ENCODE measurements at places on chromosomes 6 and 20.

GRCh38 chr6:109740787-109741186 lies 49.7 kb downstream of the FIG4 start:
- no peak for DNase-seq

- no peak for DNase-seq
Observed at GRCh38 chr20:11734431-11734830, 183.3 kb upstream of the BTBD3 start.

DNA sequence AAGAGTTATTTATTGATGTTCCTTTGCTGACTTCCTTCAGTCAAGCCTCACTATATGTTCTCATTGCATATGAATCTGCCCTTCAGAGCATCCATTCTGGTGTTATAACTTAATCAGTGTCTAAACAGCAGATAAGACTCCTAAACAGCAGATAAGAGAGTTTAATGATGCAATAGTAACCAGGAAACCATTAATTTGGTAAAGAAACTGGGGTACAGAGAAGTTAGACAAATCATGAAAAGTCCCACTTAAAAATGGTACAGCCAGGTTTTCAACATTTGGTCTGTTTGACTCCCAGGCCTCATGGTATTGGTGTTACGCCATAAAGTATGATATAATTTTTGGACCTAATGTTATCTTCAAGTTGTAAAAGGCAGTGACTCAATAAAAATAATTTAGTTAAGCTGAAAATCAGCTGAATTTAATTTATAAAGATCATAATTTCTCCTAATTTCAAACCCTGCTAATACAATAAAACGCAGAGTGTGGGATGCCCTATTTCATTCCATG lies 127.4 kb upstream of the DST start:
- no peak for DNase-seq

DNA sequence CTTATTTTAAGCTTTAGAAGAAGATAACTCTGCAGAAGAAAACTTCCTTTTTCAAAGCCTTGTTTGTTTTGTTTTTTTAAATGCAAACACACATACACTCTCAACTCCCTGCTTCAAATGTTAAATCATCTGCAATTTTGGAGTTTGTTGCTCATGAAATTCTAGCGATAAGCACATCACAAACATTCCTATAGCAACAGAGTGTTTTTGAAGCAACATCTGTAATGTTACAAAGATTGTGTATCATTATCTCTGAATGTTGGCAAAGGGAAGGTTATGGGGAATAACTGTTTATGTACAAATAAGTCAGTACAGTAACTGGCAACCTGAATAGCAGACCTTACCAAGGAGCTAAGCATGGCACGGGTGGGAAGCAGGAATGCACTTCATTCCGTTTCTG lies 84.8 kb upstream of the MRPS10 start:
- DNase-seq = no peak

DNA sequence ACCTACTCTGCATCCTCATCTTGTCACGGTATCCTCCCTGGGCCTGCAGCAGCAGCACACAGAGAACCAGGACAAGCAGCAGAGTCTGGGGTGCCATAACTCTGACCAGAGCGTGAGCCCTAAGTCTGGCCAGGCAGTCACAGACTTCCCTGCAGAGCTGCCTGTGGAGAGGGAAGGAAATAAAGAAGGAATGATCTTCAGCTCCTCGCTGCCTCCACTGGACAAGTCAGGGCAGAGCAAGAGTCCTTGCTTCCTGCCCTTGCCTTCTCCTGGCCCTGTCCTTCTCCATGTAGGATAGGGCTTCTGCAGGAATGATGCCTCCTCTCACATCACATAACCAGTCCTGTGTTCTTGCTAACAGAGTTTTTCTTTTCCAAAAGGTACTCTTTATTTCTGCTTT lies 15.9 kb upstream of the WFDC11 start:
- DNase-seq = no peak

DNA sequence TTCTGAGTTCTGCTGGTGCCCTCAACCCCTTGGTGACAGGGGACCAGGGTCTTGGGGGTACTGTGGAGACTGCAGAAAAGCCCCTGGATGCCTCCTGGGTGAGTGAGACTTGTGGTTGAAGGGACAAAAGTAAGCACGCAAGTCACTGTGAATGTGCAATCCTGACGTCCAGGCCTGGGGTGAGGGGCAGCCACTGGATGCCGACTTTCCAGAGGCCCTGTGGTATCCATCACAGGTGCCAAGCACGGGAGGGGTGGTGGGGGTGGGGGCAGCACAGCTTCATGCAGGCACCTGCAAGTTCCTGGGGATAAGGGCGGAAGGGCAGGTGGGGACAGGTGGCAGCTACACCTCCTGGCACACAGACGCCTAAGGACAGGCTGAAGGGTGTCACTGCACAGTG lies 20.1 kb upstream of the UBE2V1 start:
- no peak for DNase-seq

GRCh38 chr20:20210327-20210726 lies 157.6 kb upstream of the INSM1 start:
- no peak for DNase-seq

- no peak for DNase-seq
Observed at GRCh38 chr6:113642714-113643406, 214.3 kb upstream of the MARCKS start.

DNA sequence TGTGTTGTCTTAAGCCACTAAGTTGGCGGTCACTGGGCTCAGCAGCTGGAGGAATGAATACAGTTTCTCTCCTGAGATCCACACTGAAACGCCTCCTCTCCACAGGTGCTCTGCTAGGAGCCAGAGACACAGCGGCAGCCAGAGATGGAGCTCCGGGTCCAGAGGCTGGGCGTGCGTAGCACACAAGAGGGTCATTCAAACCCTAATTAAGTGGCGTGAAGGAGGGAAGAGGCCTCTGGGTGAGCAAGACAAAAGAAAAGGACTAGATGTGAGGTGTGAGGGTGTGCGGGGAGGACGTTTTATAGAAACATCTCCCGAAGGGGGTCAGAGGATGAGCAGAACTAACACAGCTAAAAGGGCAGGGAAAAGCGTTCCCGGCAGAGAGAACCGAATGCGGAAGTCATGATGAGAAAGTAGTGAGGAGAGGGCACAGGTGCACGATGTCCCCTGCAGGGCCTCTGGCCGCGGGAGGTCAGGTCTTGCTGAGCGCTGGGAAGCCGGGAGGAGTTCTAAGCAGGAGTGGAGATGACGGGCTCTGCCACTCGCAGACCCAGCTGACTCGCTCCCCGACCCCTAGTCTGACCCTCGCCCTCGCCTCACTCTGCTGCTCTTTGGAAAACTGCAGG lies 54.4 kb downstream of the BMP7 start:
- DNase-seq = no peak

DNA sequence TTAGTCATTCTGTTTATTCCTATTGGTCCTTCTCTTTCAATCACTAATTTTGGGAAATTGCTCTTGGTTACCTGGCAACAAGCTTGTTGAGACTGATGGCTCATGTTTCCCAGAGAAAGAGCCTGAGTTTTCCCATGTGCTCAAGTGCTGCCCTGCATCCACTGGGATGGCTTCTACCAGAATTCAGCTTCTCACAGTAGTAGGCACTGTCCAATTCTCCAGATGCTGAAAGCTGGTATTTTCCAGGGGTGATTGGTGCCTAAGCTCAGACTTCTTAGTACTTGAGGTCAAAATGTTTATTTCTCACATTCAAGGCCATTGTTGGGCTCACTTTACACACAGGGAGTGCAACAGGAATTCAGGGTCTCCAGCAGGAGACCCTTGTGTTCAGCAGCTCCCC lies 29.1 kb upstream of the SLC2A12 start:
- no peak for DNase-seq

- DNase-seq = no peak
Observed at GRCh38 chr6:12401200-12401599, 111.0 kb downstream of the EDN1 start.

DNA sequence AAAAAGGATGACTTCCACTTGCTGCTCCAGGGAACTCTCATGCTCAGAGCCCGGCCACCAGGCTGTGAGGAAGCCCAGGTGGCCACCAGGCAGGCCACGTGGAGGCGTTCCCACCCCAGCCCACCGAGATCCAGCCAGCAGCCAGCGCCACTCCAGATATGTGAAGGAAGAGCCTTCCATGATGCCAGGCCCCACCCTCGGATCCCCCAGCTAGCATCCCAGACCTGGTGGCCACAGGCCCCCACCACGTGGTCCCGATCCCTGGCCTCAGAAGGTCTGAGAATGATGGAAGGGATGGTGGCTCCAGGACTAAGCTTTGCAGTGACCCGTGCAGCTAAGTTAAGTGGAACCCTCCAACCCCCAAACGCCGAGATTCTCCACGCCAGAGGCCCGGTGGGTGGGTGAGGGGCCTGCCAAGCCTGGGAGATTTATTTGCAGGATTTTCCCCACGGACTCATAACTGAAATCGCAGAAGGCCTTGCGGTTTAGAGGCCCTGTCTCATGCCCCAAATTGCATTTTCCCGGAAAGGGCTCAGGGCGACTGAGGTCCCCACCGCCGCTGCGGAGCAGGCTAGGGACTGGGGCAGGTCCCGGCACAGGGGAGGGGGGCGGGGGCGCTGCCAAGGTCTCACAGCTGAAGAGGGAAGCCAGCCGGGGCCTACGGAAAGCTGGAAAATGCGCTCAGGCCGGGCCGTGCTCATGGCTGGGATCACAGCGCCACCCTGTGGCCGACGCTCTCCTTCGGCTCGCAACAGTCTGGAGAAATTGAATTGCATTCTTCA lies 31.1 kb upstream of the CST7 start:
- DNase-seq = peak; percentile 28
